Activated naive CD8-positive, alpha-beta T cell treated with anti-CD3 and anti-CD28 coated beads, Interleukin-2, amount 10 ng/mL, durations not matched to agents 7 days and 5 days (primary cell): ENCODE measurements at places on chromosomes 5 and 9. TPM values are rescaled to one million over a fixed set of nuclear protein-coding genes. Genes with fewer than 3 reads are reported as not detected.

Gene C5orf46
- total RNA-seq = not detected

Gene NFIB
- total RNA-seq = not detected

DNA sequence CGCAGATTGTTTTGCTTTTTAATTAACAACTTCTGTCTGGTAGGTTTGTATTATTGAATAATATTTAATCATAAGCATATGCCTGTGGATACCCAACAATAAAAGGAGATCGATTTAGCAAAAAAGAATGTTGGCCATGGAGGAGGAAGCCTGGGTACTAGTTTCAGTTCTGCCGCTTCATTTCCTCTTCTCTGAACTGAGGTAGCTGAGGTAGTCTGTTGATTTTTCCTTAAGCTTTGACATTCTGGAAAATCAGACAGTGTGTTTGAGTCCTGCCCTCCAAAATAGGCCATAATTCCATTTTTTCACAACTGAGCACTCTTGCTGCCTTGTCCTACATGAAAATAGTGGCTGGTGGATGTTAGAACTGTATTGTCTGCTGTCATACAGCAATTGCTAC, 6.0 kb upstream of the GPR21 start:
- DNase-seq = no peak
- H3K36me3 ChIP-seq = peaks cover 22% of the 10 kb centered on the region
- no peaks in the 10 kb centered on the region for H3K27me3 ChIP-seq
- H3K27ac ChIP-seq = no peak overlapping the region
- H3K4me3 ChIP-seq = no peak overlapping the region

Gene ECM2
- not detected for total RNA-seq

DNA sequence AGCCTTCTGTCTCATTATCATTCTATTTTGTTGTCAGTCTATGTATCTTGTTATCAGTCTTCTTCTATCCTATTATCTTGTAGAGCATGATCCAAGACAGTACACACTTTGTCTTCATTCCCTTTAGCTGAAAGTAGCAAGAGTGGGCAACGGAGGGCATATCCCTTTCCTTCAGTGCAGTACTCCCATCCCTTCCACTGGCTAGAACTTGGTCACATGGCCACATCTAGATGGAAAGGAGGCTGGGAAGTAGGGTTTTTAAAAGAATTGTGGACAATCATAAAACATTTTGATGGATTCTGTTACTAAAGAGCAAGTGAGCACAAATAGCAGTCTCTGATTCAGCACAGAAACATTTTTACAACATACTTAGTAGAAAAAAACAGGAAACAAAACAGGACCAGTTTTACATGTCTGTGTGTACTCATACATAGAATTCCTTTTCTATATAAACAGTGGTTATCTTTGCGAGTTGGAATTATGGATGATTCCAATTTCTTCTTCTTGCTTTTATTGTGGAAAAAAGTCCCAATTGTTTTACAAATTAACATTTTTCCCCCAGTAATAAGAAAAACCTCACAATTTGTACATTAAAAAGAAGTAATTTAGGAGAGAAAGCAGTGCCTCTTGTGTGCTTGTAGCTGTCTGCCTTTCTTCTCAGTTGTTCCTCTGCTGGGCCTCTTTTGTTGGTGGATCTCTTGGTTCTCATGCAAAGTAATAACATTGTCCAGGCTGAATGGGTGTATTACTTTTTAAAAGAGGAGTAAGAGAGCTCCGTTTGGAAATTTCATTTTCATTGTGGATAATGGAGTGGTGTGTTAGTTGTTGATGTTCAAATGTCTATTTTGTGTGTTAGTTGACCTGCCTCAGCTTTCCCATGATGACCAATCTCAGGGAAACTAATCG, 410.9 kb upstream of the TRPC7 start:
- no peaks in the 10 kb centered on the region for H3K36me3 ChIP-seq
- DNase-seq = no peak
- H3K27me3 ChIP-seq = no peaks in the 10 kb centered on the region
- no peaks in the 10 kb centered on the region for H3K4me1 ChIP-seq

Gene SLC46A2
- not detected for total RNA-seq

DNA sequence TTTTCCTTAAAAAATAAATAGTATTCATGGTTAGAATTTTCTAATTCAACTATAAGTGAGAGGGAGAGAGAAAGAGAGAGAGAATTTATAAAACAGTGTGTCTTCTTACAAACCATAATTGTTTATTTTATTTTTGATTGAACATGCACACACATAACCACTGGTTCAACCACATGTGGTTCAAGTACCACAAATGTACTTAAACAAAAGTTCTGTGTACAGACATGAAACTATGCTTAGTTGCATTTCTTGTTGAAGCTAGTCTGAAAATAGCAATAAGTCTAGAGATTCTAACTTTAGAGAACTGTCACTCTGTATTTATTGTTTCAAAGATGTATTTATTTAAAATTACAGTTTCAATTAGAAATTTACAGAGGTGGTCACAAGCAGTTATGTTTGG, 130.6 kb upstream of the PDE4D start:
- no peaks in the 10 kb centered on the region for H3K36me3 ChIP-seq
- no peaks in the 10 kb centered on the region for H3K4me1 ChIP-seq
- H3K27me3 ChIP-seq = no peaks in the 10 kb centered on the region
- no peak overlapping the region for H3K27ac ChIP-seq
- no peak overlapping the region for H3K4me3 ChIP-seq

DNA sequence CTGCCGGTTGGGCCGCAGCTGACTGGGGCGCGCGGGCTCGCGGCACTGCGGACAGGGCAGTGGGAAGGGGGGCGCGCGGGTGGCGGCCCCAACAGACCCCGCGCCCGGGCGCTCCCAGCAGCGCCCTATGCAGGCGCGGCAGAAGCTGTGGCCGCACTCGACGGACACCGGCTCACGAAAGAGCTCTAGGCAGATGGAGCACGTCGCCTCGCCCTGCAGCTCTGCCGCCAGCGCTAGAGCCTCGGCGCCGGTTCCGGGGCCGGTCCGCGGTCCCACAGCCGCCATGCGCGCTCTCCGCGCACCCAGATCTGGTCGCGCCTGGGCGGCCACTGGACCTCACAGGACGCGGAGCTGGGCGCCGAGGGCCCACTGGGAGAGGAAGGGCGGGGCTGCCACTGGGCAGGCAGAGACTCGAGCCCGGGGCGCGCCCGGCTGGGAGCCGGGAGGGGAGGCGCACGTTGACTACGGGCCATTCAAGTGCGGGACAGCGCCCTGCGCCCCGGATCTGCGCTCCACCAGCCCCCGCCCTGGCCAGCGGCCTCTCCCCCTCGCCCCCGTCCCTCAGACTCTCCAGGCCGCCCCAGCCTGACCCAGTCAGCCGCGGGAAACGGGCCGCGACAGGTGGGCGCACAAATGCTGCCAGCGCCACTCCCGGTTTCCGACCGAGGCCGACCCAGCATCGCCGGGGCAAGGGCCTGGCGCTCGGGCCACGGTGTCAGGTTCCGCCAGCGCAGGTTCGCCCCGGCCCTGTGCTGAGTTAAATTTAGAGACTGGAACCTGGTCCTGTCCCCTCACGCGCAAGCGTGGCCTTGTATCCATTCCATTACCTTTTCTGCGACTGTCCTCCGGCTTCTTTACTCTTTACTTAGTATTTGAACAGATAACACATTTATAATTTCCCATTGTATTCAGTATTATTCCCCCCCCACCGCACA, at the start of gene TRIM7:
TSS of gene TRIM7 (minus strand) at position 371 of the 935 bp plus-strand sequence. CDS start at position 285, 86 bp downstream.
- peaks cover 2% of the 10 kb centered on the region for H3K36me3 ChIP-seq
- peak; percentile 65 for DNase-seq
- peak within 1 kb of the TSS; percentile 86 for H3K4me3 ChIP-seq

- H3K27ac ChIP-seq = no peak overlapping the region
- H3K4me1 ChIP-seq = peaks cover 1% of the 10 kb centered on the region
- no peak for DNase-seq
- no peaks in the 10 kb centered on the region for H3K27me3 ChIP-seq
- peaks cover 8% of the 10 kb centered on the region for H3K36me3 ChIP-seq
These were observed 9.5 kb downstream of the NUDT2 start for GRCh38 chr9:34338665-34339385.

DNA sequence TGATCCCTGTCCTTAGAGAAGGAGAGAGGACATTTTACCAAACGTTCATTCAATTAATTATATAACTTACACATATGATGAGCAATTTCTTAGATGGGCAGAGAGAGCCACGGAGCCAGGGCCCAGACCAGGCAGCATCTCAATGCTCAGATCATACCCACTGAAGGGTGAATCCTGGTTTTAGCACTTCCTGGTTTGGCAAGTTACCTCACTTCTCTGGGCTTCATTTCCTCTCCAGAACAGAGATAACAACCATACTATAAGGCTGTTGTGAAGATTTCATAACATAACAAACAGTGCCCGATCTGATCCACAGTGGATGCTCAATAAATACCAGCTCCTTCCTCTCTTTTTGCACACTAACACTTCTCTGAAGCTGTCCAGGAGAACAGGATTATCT, 271.1 kb downstream of the DENND1A start:
- peaks cover 22% of the 10 kb centered on the region for H3K36me3 ChIP-seq
- DNase-seq = no peak
- no peak overlapping the region for H3K27ac ChIP-seq
- H3K4me1 ChIP-seq = peaks cover 4% of the 10 kb centered on the region

DNA sequence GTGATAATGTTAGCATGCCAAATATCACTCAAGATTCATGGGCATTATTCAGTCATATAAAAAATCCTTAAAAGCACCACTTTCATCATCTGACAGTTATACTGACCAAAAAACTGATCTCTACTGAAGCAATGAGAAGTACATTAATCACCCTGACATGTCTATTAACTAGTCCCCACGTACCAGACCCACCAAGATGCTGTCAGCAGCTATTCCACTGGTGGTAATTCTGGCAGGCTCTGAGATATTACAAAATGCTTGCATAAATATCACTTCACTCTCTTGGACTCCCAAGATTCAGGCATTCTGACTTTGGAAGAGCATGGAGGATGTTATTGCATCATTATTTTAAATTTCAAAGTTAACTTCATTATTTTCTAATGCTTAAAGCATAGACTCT, 717.0 kb downstream of the DNAH5 start:
- no peaks in the 10 kb centered on the region for H3K27me3 ChIP-seq
- H3K4me3 ChIP-seq = no peak overlapping the region
- DNase-seq = no peak
- no peak overlapping the region for H3K27ac ChIP-seq

GRCh38 chr5:132003170-132003744, 8.2 kb downstream of the ACSL6 start:
- H3K36me3 ChIP-seq = no peaks in the 10 kb centered on the region
- no peak overlapping the region for H3K27ac ChIP-seq
- H3K4me3 ChIP-seq = no peak overlapping the region
- H3K4me1 ChIP-seq = peaks cover 45% of the 10 kb centered on the region
- no peak for DNase-seq

Gene CCNJL
- total RNA-seq = not detected

Gene CDC37L1
- total RNA-seq = 14.6 TPM

DNA sequence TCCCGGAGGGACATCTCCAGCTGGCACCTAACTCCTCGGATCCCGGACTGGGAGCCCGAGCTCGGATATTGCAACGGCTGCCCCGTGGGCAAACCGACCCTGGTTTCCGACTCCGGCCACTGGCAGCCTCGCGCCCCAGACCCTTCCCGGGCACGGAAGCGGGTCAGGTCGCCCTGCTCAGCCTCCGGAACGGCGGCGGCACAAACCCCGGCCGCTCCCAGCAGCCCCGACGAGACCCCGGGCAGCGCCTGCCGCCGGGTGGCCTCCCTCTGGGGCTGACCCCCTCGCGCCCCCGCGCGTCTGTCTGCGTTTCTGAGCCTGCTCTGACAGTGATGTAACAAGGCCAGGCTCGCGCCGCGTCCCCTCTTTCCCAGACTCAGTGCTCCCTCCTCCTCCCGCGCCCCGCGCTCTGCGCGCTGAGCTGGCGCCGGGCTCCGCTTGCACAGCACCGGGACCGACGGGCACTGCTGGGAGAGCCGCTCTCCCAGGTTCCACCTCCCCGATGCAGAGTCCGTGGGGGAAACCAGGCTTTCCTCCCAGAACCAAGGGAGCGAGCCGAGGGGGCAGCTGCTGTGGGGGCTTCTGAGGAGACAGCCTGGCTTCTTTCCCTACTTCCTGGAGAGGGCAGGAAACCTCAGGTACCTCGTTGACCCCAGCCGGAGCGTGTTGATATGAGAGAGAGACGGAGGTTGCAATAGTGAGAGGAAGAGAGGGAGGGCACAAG, at the start of gene TMEM215:
TSS of gene TMEM215 (plus strand) at position 373 of the 724 bp plus-strand sequence. CDS start 644 bp downstream, outside the sequence.
- no peak within 1 kb of the TSS for H3K27ac ChIP-seq
- no peaks in the 10 kb centered on the region for H3K36me3 ChIP-seq
- H3K4me3 ChIP-seq = no peak within 1 kb of the TSS

DNA sequence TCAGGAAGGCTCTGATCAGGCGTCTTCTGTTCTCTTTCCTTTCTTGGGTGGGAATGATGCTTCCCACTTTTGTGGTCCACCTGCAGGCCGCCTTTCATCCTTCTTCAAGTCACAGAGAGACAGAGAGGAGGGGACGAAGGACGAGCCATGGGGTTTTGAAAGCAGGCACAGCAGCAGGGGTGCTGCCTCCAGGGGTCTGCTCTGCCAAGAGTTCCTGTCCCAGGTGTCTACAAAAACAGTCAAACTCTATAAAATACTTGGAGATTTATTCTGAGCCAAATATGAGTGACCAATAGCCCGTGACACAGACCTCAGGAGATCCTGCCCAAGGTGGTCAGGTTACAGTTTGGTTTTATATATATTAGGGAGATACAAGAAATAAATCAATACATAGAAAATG, 34.5 kb upstream of the LCP2 start:
- DNase-seq = no peak
- no peaks in the 10 kb centered on the region for H3K36me3 ChIP-seq
- H3K4me1 ChIP-seq = peaks cover 49% of the 10 kb centered on the region
- no peak overlapping the region for H3K4me3 ChIP-seq
- H3K27ac ChIP-seq = no peak overlapping the region
- H3K27me3 ChIP-seq = no peaks in the 10 kb centered on the region

DNA sequence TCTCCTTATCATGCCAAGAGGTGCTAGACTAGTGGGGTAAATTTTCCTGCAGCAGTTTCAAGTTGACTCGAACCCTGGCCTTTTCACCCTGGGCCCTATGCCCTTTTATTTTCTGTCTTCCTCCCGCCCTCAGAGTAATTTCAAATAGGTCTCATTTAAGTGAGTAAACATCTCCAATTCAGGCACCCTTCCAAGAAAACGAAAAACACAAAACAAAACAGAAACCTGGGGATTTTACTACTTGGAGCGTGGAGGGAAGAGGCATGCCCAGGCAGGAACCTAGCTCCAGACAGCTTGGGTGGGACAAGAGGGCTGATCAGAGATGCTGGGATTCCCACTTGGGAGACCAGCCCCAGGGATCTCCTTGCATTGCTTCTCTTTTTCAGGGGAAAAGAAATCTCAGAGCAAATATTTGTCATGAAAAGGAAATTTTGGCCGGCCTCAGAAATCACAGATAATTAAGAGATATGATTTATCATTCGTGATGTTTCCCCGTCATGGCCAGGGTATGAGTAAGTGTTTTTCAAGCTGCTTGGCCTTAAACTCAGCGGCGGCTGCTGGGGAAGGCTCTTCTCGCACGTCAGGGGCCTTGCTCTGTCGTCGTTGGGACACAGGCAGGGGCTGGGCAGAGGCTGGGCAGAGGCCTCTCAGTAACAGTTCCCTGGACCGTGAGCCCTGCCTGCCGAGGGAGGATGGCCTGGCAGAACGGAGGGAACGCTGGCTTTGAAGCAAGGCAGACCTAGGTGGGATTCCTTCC, 248.6 kb upstream of the KLF4 start:
- H3K27ac ChIP-seq = no peak overlapping the region
- H3K4me3 ChIP-seq = no peak overlapping the region
- no peaks in the 10 kb centered on the region for H3K27me3 ChIP-seq
- DNase-seq = no peak
- no peaks in the 10 kb centered on the region for H3K36me3 ChIP-seq
